Foreskin melanocyte (primary cell): ENCODE measurements at places on chromosomes 1 and 21.

DNA sequence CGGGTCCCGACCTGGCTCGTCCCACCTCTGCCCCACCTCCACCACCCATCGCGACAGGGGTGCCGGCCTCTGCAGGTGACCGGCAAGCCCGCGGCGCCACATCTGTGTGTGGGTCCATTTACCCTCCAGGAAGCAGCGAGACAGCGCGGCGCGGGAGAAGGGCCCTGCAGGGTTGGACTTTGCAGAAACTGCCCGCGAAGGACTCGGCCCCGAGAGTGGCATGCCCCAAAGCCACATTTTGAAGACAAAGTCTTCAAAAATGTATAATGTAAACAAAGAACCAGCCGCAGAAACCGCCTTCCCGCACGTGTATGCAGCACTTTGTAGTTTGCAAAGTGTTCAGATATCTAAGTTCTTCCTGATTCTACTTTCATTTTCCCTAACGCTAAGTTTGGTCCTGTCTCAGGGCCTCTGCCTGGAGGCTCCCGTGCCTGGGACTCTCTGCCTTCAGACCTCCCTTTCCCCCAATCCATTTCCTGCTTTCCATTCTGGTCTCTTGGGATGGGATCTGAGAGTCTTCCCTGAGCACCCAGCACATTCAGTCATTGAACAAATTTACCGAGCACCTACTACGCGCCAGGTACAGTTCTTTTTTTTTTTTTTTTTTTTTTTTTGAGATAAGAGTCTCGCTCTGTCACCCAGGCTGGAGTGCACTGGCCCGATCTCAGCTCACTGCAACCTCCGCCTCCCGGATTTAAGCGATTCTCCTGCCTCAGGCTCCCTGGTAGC lies 524 bp upstream of the TMCO4 start:
- peak; percentile 60 for DNase-seq

DNA sequence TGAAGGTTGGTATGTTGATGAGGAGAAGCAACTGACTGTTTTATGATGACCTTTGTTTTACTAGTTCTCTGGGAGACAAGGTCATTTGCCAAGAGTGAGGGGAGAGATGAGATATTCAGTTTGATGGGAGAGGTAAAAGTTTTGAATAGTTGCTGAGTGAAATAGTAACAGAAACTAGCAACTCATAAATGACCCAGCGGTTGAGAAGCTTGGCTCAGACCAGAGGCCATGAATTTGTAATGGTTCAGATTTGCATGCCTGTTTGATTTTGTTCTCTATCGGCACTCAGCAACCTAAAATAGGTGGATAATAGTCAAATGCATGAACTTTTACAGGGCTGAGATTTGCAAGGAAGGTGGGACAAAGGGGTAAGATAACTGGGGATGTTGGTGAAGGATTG lies 6.6 kb downstream of the CCDC30 start:
- no peak for DNase-seq

DNA sequence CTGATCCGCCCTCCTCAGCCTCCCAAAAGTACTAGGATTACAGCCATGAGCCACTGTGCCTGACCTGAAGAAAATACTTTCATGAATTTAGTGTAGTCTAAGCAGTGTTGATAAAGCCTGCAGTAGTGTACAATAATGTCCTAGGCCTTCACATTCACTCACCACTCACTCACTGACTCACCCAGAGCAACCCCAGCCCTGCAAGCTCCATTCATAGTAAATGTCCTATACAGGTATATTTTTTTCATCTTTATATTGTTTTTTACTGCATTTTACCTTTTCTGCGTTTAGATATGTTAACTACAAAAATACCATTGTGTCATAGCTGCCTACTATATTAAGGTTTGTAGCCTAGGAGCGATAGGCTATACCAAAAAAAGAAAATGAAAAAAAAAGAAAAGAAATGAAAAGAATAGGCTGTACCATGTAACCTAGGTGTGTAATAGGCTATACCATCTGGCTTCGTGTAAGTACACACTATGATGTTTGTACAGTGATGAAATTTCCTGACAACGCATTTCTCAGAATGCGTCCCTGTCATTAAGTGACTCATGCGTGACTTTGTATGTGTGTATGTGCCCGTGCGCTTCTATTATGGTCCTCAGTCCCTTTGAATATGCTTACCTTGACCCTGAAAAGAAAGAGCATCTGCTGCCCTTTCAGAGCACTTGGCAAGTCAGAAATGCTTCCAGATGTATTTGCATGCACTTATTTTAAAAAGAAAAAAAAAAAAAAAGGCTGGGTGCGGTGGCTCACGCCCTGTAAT lies 9.2 kb upstream of the SLAMF8 start:
- no peak for DNase-seq

GRCh38 chr1:98929437-98929836 lies 75.2 kb downstream of the PLPPR5 start:
- DNase-seq: peak; percentile 11

DNA sequence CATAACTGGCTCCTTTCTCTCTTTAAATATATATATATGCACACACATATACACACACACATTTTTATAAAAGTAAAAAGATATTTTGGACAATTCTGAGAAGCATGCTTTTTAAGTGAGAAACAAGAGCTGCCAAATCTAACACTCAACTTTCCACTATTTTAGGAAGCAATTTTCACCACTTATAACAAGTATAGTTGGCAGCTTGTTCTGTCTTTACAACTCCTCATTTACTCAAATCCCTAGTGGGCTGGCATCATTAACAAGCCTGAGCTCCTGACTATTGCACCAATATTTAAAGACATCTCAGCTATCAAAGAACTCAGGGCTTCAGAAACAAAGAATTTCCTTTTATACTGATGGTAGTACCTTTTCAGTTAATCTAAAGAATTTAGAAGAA lies 76.6 kb downstream of the RAB3GAP2 start:
- no peak for DNase-seq

GRCh38 chr1:78839704-78840277 lies 166.7 kb downstream of the ADGRL4 start:
- no peak for DNase-seq

- peak; percentile 82 for DNase-seq
These were observed 26.7 kb upstream of the MYOCOS start for GRCh38 chr1:171595324-171595723.

DNA sequence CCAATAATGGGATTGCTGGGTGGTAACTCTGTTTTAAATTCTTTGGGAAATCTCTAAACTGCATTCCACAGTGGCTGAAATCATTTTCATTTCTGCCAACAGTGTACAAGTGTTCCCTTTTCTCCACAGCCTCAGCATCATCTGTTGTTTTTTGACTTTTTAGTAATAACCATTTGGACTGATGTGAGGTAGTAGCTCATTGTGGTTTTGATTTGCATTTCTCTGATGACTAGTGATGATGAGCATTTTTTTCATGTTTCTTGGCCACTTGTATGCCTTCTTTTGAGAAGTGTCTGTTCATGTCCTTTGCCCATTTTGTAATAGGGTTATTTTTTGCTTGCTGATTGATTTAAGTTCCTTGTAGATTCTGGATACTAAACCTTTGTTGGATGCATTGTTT lies 131.9 kb upstream of the B3GALT2 start:
- DNase-seq: no peak

- peak; percentile 24 for DNase-seq
These were observed 935 bp upstream of the COG2 start for GRCh38 chr1:230641346-230641745.

DNA sequence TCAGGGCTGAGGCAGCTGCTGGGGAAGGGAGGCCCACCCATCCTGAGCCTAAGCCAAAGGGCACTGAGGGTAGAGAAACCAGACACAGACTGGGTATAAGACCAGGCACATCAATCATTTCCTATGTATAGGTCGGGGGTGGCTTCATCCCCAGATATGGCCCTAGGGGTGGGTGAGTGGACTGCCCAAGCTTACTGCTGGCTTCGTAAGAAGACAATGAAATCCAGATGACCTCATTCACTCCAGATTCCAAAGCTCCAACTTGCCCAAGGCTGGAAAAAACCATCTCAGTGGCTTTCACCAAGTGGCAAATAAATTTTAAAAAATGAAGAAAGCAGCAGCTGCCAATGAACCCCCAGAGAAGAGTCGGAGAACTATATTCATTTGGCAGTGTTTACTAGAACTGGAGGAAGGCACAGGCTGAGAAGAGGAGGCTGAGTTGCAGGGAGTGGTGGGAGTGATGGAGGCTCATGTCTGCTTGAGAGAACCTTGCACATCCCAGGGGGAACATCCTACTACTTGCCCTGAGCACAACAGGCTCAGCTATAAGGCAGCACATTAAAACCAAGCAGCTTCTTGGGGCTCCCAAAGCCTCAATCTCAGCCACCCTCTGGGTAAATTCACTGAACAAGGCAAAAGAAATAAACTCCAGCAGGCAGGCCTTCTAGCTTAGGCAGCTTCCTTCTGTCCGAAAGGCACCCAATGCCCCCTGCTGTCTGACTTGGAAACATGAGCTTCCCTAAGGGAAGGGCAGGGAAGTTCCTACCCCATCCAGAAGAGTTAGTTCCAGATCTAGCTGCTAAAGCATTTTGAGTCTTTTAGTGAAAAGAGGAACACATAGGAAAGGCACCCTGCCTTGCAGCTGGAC lies 14.1 kb downstream of the PEA15 start:
- DNase-seq: peak; percentile 65

- DNase-seq: peak; percentile 56
These were observed 6.8 kb upstream of the BSDC1 start for GRCh38 chr1:32400876-32401631.

GRCh38 chr1:49841767-49842166 lies 182.0 kb downstream of the AGBL4 start:
- DNase-seq: no peak

GRCh38 chr1:113129529-113130185 lies 56.7 kb downstream of the LRIG2 start:
- DNase-seq: no peak

DNA sequence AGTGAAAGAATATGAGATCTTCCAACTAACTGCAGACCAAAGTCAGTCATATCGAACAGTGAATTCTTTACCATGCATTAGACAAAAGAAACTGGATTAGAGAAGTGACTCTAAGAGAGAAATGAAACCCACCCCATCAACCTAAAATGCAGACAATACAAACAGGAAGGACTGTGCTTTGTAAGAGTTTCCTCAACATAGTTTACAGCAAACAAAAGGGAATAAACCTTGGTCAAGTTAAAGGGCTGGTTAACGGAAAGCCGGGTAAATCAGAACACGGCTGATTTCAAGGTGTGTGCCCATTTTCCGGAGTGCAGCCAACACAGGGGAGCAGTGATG lies 39.2 kb downstream of the SIPA1L2 start:
- DNase-seq: no peak

DNA sequence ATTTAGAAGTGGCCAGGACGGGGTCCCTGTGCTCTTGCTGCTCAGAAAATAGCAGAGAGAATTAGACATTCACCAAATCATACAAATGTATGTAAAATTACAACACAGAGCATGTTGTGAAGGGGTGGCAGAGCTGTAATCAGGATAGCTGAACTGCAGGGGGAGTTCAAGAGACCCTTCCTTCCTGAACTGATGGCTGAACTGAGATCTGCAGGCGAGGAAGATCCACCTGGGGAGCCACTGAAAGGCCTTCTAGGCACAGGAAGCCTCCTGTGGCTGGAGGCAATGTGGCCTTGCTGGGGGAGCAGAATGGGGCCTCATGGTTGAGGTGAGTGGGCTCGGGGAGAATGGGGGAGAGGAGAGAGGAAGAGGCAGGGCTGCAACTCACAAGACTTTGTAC lies 216.5 kb downstream of the PRDM2 start:
- DNase-seq: no peak

- DNase-seq: no peak
These were observed 12.1 kb downstream of the CD244 start for GRCh38 chr1:160850541-160850940.

DNA sequence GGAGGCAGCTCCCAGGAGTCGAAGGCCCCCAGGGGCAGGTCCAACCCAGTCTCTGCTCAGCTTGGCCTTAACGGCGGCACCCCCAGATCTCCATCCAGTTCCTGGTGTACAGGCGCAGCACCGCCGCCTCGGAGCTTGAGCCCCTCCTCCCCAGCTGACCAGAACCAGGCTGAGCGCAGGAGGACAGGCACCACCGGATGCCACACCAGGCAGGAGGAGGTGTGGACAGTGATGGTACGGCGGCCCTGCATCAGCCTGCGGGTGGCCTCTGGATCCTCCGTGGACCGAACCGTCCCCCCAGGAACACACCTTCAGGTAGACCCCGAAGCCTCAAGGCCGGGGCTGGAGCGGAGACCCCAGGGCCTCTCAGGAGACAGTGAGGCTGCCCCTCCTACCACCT lies 16.4 kb downstream of the SLC66A1 start:
- DNase-seq: no peak

DNA sequence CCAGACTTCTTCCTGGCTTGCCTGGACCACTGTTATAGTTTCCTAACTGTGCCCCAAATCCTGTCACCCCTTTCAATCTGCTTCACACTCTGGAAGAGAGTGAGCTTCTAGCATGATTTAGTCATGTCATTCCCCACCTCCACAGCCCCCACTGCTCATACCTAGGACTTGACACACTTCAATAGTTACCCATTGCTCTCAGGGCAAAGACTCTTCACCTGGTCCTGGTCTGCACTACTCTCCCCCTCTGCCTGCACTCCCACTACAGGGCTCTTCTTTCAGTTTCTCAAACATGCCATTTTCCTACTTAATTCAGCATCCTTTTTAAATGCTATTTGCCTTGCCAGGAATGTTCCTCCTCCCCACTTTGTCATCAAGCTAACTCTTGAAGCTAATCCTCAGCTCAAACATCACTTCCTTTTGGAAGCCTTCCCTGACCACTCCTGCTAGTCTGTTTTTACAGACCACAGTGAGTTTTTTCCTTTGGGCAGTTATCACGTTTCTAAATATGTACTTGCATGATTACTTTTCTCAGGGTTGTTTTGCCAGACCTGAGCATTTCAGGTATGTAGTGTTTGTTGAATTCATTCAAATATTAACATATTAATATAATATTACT lies 24.7 kb downstream of the CYP2J2 start:
- no peak for DNase-seq

GRCh38 chr1:192448026-192448578 lies 127.5 kb upstream of the RGS1 start:
- no peak for DNase-seq

DNA sequence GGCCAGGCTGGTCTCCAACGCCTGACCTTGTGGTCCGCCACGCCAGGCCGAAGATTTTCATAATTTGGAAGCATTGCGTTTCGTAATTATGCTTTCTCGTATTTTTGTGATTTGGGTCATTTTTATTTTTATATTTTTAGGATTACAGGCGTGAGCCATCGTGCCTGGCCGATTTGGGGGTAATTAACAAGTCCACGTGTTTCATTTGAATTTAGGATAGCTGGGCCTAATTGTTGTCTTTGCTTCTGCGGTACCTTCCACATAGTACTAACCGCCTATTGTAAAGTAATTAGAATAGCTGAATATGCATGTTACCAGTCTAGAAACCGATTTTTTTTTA lies 1.0 kb downstream of the RCC1 start:
- no peak for DNase-seq

- DNase-seq: no peak
These were observed 622.3 kb downstream of the PTPRU start for GRCh38 chr1:29858646-29859045.

GRCh38 chr1:48876330-48876785 lies 99.7 kb upstream of the BEND5 start:
- no peak for DNase-seq

DNA sequence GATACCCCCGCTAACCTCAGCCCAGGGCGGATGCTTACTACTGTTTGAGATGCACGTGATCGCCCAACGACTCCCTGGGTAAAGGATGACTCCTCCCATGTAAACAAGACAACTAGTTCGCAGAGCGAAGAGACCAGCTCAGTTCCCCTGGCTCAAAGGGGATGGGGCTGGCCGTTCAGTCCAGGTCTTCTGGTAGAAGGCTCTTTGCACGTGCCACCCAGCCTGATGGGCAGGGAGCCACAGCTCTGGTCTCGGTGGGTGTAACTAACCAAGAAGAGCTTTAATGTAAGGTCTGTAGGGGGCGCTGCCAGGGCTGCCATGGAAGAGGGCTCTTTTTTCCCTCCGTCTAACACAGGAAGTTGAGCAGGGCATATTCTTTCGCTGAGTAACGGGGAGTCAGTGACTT lies 49.4 kb upstream of the PARP1 start:
- no peak for DNase-seq
